ENCODE measurements at places on chromosomes 7 and 10.

DNA sequence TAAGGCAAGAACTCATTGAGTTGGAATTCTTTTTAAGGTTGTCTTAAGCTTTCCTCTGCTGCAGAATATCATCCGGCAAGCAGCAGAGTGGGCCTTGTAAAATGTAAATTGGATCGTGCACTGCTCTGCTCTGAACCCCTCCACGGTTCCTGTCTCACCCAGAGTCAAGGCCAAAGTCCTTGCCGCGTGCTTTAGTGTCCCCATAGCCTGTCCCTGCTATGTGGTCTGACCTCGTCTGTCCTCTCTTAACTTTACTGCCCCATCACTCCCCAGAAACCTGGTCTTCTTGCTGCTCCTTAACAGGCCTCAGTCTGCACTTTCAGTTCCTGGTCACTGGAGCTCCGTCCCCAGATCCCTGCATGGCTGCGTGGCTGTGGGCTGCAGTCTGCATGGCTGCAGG lies 121.6 kb upstream of the SDK1 start:
- DNase-seq: no peak
- no peaks in the 10 kb centered on the region for H3K27me3 ChIP-seq
- no peak overlapping the region for H3K27ac ChIP-seq
- H3K36me3 ChIP-seq: no peaks in the 10 kb centered on the region
- no peaks in the 10 kb centered on the region for H3K4me1 ChIP-seq
- no peak overlapping the region for H3K4me3 ChIP-seq

DNA sequence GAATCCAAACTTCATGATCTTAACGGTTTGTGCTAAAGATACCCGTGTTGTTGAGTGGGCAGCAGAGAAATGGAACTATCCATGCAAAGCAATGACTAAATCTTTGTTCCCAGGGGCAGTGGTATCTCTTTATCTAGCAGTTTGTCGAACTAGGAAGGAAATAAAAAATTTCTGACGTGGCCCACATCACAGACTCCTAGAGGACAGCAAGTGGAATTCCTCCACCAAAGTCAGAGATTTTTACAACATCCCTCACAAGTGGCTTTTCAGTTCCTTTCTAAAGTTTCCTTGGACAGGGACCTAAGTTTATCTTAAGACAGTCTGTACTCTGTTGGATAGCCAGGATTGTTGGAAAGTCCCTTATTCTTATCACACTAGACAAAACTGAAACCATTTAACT lies 136.0 kb downstream of the RAPGEF5 start:
- H3K27me3 ChIP-seq: no peaks in the 10 kb centered on the region
- H3K27ac ChIP-seq: no peak overlapping the region
- DNase-seq: no peak

DNA sequence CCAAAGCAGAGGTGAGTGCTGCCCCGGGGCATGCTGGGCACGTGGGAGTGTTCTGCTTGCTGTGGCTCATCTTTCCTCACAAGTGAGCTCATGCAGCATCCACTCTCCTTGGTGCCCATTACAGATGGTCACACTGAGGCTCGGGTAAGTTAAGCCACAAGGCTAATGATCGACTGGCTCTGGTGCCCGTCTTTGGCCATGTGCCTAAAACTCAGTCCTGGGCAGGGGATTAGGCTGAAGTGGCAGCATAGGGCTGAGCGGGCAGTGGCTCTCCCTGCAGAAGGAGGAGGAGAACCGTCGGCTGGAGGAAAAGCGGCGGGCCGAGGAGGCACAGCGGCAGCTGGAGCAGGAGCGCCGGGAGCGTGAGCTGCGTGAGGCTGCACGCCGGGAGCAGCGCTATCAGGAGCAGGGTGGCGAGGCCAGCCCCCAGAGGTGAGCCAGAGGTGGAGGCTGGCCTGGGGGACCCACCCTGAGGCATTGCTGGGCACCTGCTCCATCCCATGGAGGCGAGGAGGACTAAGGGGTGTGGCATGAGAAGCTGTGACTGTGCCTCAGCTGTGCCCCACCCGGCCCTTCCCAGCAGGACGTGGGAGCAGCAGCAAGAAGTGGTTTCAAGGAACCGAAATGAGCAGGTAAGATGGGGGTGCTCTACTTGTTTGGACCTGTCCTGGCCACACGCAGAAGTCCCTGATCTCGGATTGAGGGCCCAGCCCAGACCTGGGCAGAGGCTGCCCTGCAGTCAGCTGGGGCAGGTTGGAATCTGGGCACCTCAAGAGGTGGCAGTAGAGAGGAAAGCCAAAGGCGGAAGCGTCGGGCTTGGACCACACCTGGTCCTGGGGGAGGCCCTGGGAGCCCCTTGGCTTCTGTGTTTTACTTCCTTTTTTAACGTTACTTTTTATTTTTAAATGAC lies 7.3 kb downstream of the PGAM2 start:
- no peak overlapping the region for H3K27ac ChIP-seq
- H3K36me3 ChIP-seq: peaks cover 10% of the 10 kb centered on the region
- no peaks in the 10 kb centered on the region for H3K4me1 ChIP-seq
- H3K4me3 ChIP-seq: no peak overlapping the region

GRCh38 chr10:3477683-3478082 lies 305.1 kb upstream of the PITRM1 start:
- H3K36me3 ChIP-seq: no peaks in the 10 kb centered on the region
- DNase-seq: no peak
- no peaks in the 10 kb centered on the region for H3K27me3 ChIP-seq
- H3K4me3 ChIP-seq: no peak overlapping the region

GRCh38 chr7:40551685-40552576 lies 417.1 kb downstream of the SUGCT start:
- no peak for DNase-seq
- H3K27ac ChIP-seq: no peak overlapping the region
- H3K36me3 ChIP-seq: no peaks in the 10 kb centered on the region

All from breast epithelium (tissue), 4 donors.